ENCODE measurements at places on chromosomes 6 and 20.
A peak's percentile ranks its signal among the peaks of the same experiment; 100 is the strongest.

DNA sequence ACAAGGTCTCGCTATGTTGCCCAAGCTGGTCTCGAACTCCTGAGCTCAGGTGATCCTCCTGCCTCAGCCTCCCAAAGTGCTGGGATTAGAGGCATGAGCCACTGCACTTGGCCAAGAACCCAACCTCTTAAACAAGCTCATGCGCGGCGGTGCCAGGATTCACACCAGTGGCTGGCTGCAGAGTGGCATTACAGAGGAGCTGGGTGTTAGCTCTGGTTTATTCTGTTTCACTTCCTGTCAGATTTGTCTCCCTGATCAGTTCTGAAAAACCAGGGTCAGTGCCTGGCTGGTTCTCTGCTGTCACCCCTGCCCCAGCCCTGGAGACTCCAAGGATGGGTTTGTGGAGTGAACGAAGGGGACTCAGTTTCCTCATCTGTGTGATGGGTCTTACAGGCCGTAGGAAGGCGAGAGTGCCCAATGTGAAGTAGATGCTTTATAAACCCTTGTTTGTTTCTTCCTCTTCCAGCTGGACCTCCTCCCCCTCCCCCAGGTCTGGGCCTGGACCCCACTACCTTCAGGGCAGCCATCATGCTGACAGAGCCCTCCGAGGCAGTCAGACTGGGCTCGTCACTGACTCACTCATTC is 63.4 kb downstream of the UBE2V1 start:
- no peak for DNase-seq

GRCh38 chr6:121584586-121585369 is 149.3 kb downstream of the GJA1 start:
- DNase-seq = no peak

GRCh38 chr6:40392589-40392988 is 194.6 kb downstream of the LRFN2 start:
- DNase-seq = no peak

DNA sequence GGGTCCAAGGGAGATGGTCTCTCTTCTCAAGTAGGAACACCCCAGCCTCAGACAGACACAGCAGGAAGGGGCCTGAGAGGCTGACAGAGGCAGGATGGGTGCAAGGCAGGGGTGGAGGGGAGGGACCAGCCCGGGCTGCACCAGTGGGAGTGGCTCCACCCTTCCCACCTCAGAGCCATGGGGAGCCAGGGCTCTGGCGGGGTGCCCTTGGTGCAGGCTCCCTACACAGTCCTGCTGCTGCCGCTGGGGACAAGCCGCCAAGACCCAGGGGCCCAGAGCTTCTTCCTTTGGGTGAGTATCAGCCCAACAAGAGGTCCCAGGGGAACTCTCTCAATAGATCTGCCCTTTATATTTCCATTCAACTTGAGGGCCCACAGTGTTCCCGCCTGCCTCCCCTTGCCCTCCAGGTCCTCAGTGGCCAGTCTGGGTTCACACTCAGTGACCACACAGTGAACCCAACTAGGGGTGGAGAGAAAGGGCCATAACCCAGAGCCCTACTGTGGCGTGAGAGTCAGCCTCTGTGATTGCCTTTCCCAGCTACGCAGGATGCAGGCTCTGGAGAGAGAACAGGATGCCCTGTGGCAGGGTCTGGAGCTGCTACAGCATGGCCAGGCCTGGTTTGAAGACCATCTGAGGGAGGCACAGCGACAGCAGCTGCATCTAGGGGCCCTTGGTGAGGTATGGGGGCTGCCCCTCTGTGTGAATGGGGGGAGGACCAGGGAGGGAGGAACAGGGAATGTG is 592 bp downstream of the SAPCD1 start:
- DNase-seq = no peak

GRCh38 chr6:52209770-52210169 is 23.6 kb downstream of the IL17A start:
- no peak for DNase-seq

DNA sequence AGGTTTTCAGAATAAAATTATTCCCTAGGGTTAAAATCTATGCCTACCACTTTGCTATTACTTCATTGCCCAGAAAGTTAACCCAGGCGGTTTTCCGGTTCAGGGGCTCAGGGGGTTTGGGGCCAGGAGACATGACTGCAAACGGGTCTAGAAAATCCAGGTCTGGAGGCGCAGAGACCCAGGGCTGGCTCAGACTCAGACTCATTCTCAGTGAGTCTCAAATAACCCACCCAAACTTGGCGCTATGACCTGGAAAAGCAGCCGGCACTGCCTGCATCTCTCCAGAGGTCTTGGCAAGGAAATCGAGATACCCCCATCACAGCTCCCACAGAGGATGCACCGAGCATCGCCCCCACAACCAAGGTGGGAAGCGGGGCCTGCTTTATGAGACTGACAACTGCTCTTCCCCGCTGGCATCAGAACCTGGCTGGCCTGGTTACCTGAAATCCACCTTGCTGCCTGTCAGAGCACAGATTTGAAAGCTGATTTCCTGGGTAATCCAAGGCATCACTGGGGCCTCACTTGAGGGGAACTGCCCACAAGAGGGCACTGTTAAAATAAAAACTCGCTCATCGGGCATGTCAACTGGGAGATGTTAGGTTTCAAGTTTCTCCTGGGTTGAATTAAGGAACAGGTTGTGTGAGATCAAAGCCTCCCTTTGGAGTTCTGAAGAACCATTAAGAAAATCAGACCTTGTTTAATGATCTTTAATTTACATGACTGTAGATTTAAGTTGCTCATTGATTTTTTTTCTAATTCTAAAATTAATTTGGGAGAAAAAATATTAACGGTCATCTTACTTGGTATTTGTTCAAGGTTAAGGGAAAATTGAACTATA is 55.1 kb downstream of the KIF16B start:
- DNase-seq = no peak

DNA sequence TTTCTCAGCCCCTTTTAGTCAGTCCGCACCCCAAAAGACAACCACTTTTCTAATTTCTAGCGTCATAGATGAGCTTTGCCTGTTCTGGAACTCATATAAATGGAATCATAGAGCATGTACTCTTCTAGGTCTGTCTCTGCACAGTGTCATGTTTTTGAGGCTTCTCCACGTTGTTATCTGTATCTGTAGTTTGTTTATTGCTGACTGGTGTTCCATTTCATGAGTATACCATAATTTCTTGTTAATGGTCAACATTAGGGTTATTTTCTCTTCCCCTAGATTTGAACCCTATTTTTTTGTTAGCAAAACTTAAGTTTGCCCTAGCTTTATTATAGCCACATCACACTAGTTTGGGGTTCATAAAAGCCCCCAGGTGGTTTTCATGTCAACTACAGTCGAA is 16.2 kb upstream of the SGK2 start:
- DNase-seq = no peak

DNA sequence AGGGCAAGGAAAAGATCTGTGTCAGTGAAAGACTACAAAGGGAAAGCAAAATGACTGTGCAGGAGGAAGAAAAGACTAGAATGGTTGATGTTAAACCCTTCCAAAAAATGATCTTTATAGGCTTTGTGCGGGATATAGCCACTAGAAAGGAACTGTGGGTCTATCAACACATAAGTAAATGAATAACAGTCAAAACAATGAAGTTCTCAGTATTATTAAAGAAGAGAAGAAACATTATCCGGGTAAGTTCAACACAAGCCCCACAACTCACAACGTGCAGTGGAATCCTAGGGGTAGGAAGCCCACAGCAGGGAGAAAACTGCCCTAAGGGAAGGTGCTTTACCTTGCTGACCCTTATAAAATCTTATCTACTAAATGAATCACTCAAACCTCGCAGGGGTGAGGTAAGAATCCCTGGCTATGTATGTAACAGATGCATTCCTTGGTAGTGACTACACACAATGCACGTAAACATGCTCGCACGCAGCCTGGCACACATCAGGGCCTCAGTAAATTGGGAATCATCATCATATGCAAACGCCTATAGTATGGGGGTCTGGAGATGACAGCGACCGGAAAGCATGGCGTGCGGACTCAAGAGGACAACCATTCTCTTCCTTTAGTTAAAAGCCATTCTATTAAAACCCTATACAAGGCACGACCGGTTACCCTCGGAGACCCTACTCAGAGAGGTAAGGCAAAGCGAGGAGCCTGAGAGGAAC is 11.3 kb downstream of the TFAP2A start:
- DNase-seq = no peak

DNA sequence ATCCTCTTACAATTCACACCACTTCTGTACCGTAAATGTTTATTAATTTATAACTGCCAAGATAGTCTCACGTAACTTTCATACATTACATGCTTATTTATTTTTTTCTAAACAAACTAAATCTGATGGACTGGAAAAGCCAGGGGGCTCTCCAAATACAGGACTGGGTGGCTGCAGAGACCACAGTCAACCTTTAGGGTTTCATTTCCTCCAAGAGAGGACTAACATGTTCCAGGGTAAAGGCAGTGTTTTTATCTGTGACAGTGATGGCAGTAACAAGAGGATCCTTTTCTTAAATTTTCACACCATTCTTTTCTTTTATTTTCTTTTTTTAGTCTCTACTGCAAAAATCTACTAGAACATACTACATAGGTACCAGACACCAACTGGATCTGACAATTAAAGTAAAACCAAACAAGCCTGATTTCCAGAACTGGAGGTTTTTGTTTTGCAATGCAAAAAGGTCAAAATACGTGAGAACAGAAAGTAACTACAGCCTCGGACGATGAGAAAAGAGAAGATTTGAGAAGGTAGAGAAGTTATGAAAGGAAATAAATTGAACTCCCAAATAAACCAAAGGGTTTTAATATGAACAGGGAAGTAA is 1.2 kb downstream of the LMBRD1 start:
- DNase-seq = no peak

GRCh38 chr20:59518881-59519706 is 85.2 kb upstream of the PHACTR3 start:
- peak; percentile 67 for DNase-seq

GRCh38 chr6:112649853-112650252 is 302.7 kb downstream of the RFPL4B start:
- no peak for DNase-seq

DNA sequence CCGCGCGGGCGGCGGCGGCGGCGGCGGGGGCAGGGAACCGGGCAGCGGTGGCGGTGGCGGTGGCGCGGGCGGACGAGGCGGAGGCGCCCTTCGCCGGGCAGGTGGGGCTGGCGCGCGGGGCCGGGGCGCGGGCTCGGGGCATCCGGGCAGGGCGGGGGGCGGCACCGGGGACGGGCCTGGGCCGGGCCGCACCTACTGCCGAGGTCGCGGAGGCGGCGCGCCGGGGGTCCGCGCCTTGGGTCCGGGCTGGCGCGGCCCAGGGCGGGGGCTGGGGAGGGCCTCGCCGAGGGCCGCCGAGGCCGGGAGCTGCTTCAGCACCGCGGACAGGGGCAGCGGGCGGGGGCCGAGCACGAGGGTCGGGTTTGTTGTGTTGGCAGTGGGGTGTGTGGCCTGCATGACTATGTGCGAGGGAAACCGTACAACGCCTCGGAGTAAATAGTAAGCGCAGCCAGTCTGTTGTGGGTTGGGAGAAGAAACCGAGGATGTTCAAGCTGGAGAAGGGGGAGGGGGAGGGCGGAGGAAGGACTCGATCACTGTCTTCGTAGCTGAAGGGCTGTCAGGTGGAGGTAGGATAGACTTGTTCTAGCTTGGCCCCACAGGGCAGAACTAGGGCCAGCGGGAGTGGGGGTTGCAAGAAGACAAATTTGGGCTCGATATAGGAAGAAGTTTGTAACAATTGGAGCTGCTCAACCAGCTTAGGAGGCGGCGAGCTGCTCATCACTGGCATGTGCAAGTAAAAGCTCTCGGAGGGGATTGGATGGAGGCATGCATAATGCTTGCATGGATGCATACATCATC is 593 bp downstream of the MMP24 start:
- peak; percentile 31 for DNase-seq

DNA sequence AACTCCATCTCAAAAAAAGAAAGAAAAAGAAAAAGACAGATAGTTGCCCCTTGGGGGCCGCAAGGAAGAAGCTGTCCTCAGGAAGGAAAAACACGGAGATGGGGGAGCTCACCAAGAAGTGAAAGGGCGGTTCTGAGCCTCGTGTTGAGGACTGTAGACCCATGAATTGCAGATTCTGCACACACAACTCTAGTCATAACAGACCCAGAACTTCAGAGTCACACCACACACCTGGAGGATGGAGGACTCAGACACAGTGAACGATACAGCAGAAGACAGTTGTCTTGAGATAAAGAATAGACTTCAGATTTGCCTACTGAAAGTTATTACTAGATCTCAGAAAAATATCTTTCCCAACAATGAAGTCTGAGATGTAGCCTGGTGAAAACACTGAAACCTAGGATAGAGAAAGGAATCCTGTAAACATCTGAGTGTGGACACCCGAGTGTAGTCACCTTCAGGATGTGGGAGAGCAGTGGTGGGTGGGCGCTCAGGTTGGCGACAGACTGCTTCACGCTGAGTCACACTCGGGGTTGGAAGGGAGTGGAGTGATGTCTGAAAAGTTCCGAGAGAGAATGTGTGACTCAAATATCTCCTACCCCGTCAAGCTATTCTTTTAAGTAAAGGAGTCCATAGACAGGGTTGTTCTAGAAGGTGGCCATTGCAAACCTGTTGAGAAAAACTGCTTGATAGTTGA is 88.1 kb downstream of the MAP3K4 start:
- no peak for DNase-seq

DNA sequence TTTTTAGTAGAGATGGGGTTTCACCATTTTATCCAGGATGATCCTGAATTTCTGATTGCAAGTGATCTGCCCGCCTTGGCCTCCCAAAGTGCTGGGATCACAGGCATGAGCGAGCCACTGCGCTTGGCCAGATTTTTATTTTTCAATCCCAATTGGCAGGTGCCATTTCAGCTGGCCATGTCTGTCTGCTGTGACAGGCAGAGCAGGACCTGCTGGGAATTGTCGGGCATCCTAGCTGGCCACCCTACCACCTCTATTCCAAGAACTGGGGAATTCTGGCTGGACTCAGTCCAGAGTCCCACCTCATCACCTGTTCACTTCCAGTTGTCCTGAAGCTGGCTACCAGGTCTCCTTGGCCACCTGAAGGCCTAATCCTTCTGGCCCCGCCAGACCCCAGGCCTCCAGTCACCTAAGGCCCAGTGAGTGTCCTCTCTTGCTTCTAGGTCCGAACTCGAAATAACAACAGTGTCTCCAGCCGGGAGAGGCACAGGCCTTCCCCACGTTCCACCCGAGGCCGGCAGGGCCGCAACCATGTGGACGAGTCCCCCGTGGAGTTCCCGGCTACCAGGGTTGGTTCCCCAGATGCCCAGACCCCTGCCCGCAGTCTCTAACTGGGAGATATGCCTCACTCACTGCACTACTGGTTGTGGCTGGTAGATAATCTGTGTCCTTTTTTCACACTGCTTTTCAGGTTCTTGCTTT is 24.0 kb downstream of the DNMT3B start:
- no peak for DNase-seq

GRCh38 chr6:39276379-39276995 is 37.7 kb downstream of the KCNK17 start:
- no peak for DNase-seq

- DNase-seq = no peak
These were observed 10.9 kb downstream of the C6orf132 start for GRCh38 chr6:42131531-42131930.
